ENCODE measurements at places on chromosomes 2 and 18. TPM values are rescaled to one million over a fixed set of nuclear protein-coding genes. Genes with fewer than 3 reads are reported as not detected.

The MFF gene
- 108 TPM for total RNA-seq

The FHOD3 gene
- 3.3 TPM for total RNA-seq

The CROCC2 gene
- not detected for total RNA-seq

The NTSR2 gene
- not detected for total RNA-seq

The KIF5C gene
- 0.39 TPM for total RNA-seq

The NCKAP5 gene
- 1.2 TPM for total RNA-seq

The CPLX4 gene
- total RNA-seq = not detected

The DOK6 gene
- not detected for total RNA-seq

The GPR45 gene
- not detected for total RNA-seq

The FAM124B gene
- not detected for total RNA-seq

The LRRTM1 gene
- not detected for total RNA-seq

The IL1RN gene
- total RNA-seq = 0.38 TPM

The TUBA4B gene
- not detected for total RNA-seq

The KCNJ3 gene
- total RNA-seq = not detected
